ENCODE measurements at places on chromosomes 2 and 18.
A peak's percentile ranks its signal among the peaks of the same experiment; 100 is the strongest.

GRCh38 chr18:27899893-27900292 is 277.0 kb downstream of the CDH2 start:
- no peak for DNase-seq

DNA sequence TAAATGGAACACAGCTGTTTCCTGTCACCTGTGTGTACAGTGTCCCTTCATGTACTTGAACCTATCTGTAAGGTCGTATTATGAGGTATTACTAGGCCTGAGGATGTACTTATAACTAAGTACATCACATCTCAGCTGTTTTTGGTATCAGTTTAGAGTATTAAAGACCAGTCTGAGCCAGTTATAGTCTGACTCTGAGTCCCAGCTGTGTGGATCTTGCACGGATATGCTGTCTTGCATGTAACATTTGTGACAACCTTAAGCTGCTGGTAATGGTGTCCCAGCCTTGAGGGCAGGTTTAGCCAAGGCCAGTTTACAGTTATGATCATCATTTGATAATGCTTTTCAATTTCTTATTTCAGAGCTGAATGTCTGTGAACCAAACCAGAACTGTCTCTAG is 496.3 kb downstream of the SLC4A3 start:
- no peak for DNase-seq

GRCh38 chr2:144325086-144325485 is 194.8 kb downstream of the ZEB2 start:
- DNase-seq = peak; percentile 61

GRCh38 chr2:207498427-207498826 is 31.3 kb upstream of the CREB1 start:
- no peak for DNase-seq

DNA sequence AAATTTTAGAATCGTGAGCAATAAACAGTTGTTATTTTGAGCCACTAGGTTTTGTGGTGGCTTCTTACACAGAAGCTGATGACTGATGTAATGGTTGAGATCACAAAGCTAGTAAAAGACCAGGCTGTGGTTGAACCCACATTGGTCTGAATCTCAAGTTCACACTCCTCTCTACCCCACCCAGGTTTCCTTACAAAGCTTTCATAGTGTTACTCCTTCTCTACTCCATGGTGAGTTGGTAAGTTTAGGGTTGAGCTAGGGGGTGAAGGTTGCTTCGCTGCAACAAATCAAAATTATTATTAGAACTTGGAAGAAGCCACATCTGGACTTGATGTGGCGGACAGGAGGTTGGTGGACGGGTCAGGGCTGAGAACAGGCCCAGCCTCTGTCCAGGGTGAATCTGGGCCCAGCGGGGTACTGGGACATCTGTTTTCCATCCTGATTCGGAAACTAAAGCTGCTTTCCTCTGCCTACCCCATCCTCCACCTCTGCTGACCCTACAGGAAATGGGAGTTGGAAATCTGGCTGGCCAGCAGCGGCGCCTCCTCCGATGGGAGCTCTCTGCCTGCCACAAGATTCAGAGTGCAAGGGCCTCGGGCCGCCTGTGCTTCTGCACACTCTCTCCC is 86.3 kb downstream of the ZFP36L2 start:
- DNase-seq = peak; percentile 19

DNA sequence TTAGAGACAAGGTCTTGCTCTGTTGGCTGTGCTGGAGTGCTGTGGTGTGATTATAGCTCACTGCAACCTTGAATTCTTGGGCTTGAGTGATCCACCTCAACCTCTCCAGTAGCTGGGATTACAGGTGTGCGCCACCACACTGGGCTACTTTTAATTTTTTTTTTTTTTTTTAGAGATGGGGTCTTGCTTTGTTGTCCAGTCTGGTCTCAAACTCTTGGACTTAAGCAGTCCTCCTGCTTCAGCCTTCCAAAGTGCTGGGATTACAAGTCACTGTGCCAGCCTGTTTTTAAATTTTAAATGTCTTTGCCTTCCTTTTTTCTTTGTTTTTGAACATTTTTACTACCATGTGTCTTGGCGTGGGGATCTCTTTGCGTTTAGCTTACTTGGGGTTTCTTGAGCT is 32.5 kb downstream of the TAF4B start:
- DNase-seq = no peak

GRCh38 chr2:166115589-166115988 is 12.2 kb downstream of the SCN1A start:
- DNase-seq = no peak

DNA sequence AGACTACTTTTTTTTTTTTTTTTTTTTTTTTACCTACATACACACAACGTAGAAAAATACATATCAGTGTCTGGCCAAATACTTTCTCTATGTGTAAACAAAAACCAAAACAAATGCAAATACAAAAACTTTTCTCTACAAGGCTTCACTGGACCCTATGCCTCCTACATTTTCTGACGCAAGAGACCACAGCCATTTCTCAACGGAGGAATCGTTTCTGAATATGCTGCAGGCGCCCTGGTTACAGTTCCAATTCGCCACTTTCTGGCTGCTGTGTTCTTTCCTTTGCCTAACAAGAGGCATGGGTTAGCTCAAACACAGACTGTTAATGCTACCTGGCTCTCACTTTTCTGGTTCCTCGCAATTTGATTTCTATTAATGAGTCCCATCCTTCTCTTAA is 96.4 kb downstream of the EPB41L3 start:
- no peak for DNase-seq

DNA sequence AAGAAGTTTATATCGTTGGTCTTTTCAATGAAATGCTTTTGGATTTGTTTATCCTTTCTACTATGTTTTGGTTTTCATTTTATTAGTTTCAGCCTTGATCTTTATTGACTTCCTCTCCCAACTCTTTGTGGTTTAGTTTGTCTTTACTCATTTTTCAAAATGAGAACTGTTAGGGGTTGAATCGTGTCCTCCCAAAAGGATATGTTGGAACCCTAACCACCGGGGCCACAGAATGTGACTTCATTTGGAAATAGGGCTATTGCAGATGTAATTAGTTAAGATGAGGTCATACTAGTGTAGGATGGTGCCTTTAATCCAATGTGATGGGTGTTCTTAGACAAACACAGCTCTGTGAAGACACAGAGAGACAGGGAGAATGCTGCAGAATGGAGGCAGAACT is 60.4 kb upstream of the IL1R2 start:
- no peak for DNase-seq

DNA sequence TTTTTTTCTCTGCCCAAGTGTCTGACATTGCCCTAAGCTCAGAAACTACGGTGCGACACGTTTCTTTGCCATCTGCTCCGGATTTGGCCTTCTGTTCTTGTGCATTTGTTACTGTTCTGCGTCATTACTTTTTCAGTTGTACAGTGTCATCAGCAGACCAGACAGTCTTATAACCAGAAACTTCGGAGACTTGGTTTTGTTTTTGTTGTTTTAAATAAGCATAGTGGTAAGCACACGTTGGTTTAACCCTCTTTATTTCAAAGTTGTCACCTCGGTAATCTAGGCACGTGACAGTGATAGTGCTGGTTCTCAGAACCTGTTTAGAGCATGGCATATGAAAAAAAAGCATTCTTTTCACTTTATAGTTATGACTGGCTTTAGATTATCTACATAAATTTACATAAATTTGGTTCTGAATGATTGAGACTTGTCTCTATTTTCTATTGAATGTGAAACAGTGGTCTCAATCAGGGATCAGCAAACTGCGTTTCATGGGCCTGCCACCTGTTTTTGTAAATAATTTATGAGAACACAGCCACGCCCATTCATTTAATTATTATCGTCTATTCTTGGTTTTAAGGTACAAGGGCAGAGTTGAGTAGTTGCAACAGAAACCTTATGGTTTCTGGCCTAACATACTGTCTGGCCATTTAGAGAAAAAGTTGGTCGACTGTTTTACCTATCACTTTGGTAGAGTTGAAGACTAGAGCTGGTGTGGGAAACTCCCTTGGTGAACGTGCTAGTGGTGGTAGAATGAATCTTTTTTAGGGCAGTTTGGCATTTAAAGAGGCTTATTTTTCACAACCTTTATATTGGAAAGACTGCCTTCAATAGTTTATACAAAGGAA is 106.5 kb downstream of the ZNF532 start:
- no peak for DNase-seq

GRCh38 chr2:163715199-163715598 is 20.6 kb downstream of the FIGN start:
- no peak for DNase-seq

DNA sequence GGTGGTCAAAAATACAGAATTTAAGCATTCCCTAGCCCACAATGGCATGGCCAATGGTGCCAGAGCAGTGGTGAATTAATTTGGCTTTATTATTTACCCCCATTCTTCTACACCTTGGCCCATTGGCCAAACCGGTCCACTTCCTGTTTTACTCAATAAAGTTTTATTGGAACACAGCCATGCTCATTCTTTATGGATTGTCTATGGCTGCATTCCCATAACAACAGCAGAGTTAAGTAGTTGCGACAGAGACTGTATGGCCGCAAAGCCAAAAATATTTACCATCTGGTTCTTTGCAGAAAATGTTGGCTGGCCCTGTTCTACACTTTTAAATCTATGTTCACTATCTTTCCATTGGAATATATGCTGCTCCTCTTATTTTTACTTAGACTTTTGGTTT is 130.3 kb upstream of the CCDC68 start:
- no peak for DNase-seq

- DNase-seq = no peak
These were observed 58.3 kb upstream of the ID2 start for GRCh38 chr2:8623576-8623957.

GRCh38 chr2:40087927-40088326 is 308.9 kb upstream of the THUMPD2 start:
- no peak for DNase-seq

DNA sequence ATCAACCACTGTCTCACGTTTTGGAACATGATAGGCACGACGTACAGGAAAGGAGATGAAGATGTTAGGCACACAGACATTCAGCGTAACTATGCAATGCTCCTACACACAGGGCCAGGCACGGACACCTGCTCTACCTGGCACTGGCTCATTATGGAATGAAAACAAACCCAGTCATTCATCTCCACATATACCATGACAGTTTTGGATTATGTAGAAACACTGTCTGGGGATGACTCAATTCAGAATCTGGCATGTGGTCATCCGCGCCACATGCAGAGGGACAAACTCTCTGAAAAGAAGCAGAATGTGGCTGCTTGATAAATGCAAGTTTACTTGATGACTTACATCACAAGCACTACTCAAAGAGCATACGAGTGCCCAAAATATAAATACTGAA is 29.5 kb upstream of the NFU1 start:
- peak; percentile 23 for DNase-seq

GRCh38 chr2:160826496-160826895 is 332.9 kb upstream of the RBMS1 start:
- DNase-seq = no peak

GRCh38 chr2:160226367-160226766 is 26.3 kb upstream of the ITGB6 start:
- DNase-seq = no peak

GRCh38 chr2:120862201-120863060 is 126.8 kb downstream of the GLI2 start:
- DNase-seq = no peak

- no peak for DNase-seq
These were observed 13.0 kb upstream of the KLF11 start for GRCh38 chr2:10030311-10030736.

DNA sequence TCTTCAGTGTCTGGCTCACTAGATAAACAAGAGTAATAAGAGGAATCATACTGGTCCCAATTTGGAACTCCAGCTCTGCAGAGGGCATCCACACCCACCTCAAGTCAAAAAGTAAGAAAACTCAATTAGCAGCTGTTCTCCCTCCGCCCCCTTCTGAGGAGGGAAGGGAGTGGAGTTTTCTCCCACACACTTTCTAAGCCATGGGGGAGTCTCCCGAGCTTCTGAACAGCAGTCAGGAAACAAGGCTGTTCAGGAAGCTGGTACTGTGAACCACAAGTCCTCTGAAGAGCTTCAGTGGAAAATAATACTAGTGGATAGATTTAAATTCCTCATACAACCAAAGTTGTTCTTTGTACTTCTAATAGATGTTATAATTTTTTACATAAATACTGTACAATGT is 32.9 kb upstream of the SPTBN1 start:
- peak; percentile 43 for DNase-seq

DNA sequence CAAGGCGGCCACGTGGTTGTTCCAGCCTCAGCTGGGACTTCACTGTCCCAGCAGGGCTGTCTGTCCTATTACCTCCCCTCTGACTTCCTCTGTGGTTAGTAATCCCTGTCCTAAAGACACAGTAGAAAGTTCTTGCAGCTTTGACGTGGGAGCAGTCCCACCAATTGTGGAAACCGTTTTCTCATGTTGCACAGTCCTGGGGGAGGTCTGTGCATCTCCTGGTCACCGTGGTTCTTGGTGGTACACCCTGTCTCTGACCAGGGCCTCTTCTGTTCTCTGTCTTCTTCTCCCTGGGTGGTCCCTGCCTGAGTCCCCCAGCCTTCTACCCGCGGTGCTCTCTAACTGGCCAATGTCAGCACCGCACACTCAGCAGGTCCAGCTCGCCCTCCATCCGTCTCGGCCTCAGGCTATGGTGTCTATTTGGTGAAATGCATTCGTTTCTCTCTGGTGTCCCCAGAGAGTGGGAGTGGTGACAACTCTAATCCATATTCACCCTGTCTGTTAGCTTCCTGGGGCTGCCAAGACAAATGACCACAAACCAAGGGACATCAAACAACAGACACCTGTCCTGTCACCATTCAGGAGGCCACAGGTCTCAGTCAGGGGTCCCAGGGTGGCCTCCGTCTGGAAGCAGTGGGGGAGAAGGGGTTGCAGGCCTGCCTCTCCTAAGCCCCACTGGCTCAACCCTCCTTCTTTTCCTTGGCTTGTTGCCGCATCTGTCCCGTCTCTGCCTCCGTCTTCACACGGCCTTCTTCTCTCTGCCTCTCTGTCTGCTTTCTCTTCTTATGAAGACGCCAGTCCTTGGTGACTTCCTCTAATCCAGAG is 99.8 kb downstream of the SH3BP4 start:
- DNase-seq = peak; percentile 43

GRCh38 chr2:51813247-51813646 is 781.3 kb upstream of the NRXN1 start:
- peak; percentile 76 for DNase-seq

GRCh38 chr2:171522052-171522787 is at the start of gene CYBRD1:
Gene CYBRD1, plus strand, starts transcription at chr2:171522474. Its CDS starts 72 bp downstream, at chr2:171522546.
- DNase-seq = peak; percentile 80

- DNase-seq = no peak
These were observed 13.7 kb downstream of the RAPGEF4 start for GRCh38 chr2:172749388-172749787.

GRCh38 chr2:109336296-109336695 is 207.3 kb downstream of the SH3RF3 start:
- DNase-seq = no peak

GRCh38 chr18:46071653-46072375 is at the start of gene PSTPIP2:
Gene PSTPIP2, minus strand, starts transcription at chr18:46072260. Its CDS starts 72 bp downstream, at chr18:46072188.
- DNase-seq = peak; percentile 59

DNA sequence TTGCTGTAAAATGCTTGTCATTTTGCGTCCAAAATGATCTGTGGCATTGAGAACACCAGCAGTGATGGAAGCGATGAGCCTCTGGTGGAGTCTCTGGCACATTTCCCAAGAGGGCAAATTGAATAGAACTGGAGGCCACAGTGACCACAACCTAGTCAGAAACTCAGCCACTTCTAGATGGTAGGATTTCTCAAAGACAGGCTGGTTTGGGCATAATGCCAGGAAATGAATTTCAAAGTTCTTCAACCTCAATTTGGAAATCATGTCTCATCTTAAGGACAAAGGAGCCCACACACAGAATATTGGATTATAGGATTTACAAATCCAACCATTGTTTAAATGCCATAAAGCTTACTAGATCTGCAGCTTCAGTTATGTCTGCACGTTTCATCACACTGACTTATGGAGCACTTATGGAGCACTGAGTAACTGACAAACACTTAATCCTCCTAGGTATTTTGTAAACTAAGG is 132.1 kb downstream of the COL6A3 start:
- DNase-seq = peak; percentile 88

Measured in LHCN-M2 (cell line).